ENCODE measurements at places on chromosomes 7 and 10.
A peak's percentile ranks its signal among the peaks of the same experiment; 100 is the strongest.

- no peak for DNase-seq
Measured at GRCh38 chr10:120803972-120804371, 47.2 kb upstream of the WDR11 start.

DNA sequence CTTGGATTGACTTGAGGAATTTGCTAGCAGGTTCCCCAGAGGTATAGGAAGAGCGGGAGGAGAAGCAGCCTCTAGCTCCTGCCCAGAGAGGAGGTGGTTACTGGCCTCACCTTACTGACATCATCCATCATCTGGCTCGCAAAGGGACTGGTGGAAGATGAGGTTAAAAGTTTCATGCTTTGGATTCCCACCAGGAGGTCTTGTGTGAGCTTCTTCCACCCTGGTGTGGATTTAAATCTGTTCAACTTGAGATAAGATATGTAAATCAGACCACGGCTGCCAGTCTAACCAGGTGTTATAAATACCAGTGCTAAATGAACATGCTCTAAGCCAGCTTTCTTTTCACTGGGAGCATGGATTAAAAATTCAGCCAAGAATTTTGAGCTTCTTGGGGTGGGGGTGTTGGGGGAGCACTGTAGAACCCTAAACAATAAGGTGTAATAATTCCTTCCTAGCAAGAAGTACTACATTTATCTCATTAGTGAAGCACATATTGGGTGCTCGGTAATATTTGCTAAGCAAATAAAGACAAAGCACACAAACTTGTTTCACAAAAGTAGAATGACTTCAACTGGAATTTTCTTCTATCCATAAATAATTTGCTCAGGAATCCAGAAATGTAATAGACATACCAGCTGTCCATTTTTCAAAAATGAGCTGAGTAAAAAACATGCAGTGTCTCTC lies 7.8 kb downstream of the PROSER2 start:
- DNase-seq, result no peak

- no peak for DNase-seq
Measured at GRCh38 chr10:1406967-1407945, 330.1 kb downstream of the ADARB2 start.

- DNase-seq, result no peak
Measured at GRCh38 chr10:13788711-13789447, 202.1 kb downstream of the PRPF18 start.

GRCh38 chr7:127447326-127447945 lies 54.9 kb upstream of the ZNF800 start:
- no peak for DNase-seq

- no peak for DNase-seq
Measured at GRCh38 chr7:25759748-25760147, 392.2 kb upstream of the NFE2L3 start.

DNA sequence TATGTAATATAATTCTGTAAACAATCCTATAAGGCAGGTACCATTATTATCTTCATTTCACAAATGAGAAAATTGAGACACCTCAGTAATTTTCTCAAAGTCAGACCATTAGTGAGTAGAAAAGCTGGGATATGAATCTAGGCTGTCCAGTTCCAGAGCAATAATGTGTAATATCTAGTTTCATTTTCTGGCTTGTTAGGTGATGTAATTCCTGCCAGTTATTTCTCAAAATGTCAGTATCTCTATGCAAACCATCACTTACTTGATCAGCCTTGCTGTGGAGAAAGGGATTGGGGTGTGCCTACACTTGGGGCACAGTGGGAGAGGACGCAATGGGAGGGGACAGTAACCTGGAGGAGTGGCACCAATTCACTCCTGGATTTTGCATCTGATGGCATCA lies 157.5 kb downstream of the LYZL1 start:
- no peak for DNase-seq

GRCh38 chr7:28645866-28646265 lies 233.5 kb downstream of the CREB5 start:
- DNase-seq, result no peak

DNA sequence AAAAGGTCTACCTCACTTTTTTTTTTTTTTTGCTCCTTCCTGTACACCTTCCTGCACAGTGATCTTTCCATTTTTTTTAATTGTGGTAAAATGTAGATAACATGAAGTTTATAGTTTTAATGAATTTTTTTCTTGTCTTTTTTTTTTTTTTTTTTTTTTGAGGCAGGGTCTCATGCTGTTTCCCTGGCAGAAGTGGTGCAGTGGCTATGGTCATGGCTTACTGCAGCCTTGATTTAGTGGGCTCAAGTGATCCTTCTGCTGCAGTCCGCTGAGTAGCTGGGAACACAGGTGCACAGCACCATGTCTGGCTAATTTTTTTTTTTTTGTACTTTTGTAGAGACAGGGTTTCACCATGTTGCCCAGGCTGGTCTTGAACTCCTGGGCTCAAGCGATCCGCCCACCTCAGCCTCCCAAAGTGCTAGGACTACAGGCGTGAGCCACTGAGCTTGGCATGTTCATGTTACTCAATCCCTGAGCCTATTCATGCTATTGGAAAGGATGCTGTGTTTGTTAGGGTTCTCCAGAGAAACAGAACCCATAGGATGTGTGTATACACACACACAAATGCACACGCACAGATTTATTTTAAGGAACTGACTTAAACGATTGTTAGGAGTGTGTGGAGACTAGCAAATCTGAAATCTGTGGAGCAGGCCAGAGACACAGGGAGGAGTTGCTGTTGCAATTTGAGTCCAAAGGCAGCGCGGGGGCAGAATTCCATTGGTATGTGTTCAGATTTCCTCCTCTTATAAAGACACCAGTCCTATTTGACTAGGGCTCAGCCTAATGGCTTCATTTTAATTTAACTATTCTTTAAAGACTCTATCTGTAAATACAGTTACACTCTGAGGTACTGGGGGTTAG lies 29.1 kb downstream of the GALNT11 start:
- no peak for DNase-seq

- no peak for DNase-seq
Measured at GRCh38 chr10:90372451-90372850, 485.4 kb downstream of the HTR7 start.

DNA sequence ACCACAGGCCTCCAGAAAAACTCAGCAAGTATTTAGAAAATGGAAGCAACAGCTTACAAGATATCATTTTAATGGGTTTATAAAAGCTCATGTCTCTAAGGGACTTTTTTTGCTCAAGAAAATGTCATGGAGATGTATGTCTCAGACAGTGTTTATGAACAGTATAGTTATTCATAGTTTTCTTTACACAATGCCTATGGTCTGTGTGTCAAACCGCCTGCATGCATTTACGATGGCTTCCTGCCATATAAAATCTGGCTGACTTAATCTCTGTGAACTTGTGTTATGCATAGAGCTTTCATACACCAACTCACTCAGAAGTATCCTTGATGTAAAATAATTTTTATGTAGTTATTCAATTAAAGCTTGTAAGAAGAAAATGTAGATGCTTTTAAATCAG lies 1314.2 kb upstream of the LRRTM3 start:
- DNase-seq, result no peak

DNA sequence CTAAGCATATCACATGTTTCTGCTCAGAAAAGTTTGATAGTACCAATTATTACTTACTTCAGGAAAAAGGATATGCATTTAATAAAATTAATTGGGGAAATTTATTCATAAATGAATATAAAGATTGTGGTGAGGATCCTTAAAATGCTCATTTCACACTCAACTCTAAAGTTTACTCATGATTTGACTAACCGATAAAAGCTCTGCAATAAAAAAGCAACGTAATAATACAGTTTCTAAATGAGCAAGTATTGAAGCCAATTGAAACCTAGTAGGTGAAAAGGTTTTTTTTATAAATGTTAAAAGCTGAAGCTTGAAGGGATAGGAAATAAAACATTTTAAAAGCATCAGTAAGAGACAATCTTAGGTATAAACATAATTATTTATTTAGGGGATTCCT lies 308.3 kb upstream of the STEAP1 start:
- DNase-seq, result no peak

DNA sequence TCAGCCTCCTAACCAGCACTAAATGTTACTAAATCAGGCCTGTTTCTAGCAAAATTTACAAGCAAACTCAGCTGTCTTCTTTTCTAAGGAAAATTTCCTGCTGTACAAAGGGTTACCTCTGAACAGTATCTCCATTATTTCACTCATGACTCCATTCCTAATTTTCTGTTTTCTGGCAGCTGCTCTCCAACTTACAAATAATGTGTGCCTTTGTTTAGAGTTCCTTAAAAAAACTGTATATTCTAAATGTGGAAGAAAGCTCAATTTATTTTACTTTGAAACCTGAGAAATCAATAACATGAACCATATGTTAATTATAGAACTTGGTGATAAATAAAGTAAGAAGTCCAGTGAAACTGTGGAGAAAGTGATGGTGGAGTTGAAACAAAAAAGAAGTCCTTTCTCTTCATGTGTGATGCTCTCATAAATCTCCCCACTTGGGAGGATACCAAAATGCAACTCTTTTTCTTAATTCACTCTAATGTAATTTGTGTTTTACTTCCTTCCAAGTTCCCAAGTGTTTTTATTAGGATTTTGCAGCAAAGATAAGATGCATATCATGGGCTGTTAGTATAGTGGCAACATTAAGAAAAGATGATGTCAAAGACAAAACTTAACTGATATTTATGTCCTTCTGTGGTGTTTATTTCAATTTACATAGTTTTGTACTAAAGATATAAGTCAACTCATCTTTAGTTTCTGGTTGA lies 74.8 kb downstream of the CDK6 start:
- no peak for DNase-seq

DNA sequence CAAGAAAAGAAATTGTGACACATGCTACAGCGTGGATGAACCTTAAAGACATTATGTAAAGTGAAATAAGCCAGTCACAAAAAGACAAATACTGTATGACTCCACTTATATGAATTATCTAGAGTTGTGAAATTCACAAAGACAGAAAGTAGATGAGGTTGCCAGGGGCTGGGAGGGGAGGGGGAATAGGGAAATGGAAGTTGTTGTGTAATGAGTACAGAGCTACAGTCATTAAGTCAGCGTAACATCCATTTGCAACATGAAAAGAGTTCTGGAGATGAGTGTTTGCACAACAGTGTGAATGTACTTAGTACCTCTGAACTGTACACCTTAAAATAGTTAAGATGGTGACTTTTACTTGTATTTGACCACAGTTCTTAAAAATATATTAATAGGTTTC lies 112.1 kb upstream of the CDK1 start:
- no peak for DNase-seq

DNA sequence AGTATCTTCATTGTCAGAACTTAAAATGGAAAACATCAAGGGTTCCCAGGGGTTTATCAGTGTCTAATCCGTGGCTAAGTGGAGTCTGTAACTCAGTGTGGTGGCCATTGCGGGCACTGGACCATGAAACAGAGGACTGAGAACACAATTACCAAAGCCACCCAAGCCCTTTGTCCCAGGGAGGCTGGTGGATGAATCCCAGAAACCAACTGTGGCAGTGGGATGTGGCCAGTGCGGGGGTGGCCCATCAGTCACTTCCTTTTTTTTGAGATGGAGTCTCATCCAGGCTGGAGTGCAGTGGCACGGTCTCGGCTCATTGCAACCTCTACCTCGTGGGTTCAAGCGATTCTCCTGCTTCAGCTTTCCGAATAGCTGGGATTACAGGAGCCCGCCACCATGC lies 61.8 kb downstream of the TACC2 start:
- no peak for DNase-seq

- DNase-seq, result no peak
Measured at GRCh38 chr10:77911535-77912123, 14.9 kb downstream of the DLG5 start.

- DNase-seq, result no peak
Measured at GRCh38 chr10:78224602-78225001, 190.9 kb downstream of the RPS24 start.

- peak; percentile 68 for DNase-seq
Measured at GRCh38 chr10:108544500-108545120, 1378.7 kb downstream of the XPNPEP1 start.

DNA sequence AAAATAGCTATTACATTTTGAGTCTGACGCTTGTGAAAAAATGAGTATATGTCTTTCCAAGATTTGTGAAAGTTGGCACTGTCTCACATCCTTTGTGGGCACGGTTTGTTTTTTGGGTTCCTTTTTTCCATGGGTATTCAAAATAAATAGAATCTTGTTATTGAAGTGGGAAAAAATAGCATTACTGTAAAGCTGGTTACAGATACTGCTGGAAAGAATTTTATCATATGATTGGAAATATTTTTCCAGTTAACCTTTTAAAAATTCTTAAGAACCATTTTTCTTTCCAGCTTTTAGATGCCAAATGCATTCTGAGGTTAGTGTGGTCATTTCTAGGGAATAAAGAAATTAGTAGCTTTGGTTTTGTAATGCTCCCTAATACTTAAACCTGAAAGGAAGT lies 11.4 kb downstream of the NET1 start:
- DNase-seq, result no peak

DNA sequence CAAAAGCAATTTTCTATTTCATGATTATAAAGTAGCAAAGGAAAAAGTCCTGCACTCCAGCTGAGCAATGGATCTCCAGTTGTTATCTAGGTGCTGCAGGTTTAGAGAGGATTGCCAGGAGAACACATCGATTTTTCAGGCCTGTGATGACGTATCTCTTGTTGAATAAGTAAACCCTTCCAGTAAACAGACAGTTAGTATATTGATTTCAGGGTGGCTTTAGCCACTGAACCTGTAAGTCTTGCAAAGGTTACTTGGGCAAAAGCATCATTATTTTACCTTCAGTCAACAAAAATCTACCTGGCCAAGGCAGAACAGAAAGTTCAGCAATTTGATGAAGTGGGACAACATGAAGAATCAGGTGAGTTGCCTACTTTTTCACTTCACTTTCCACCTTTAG lies 12.3 kb downstream of the EGFR start:
- no peak for DNase-seq

DNA sequence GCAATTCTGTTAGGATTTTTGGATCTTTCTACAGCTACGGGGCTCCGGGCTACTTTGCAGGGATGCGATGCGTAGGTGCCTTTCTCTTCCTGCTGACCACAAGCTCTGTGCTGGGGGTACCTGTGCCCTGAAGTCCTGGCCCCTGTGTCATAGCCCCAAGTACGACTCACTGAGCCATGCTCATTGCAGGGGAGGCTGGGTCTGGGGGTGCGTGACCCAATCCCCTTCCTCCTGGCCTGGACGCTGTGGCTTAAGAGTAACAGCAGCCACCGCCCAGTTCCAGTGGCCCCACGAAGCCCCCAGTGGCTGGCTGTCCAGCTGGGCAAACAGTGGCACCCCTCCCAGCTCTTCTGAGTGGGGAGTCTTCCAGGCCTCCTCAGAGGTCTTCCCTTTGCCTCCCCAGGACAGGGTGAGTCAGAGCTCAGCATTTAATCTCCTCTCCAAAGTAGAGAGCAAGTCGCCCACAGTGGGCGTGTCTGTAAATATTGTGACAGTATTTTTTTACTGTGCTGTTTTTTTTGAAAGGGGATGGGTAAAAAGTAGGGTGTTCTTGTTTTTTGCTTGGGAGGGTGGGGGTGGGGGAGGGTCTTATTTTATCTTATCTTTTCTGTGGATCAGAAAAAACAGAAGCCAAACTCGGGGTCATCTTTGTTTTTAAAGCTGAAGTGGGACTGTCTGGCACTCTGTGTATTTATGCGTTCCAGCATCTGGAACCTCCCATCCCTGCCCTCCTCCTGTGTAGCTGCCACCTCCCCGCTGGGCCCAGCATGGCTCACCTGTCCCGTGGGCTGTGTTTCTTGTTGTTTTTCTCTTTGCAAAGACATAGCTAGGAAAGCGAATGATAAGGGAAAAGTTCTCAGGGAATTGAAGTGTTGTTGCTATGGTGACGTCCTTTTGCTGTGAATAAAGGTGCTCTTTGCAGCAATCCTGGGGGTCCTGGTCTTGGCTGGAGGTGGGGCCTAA lies 8.2 kb downstream of the LFNG start:
- DNase-seq, result no peak
